ENCODE measurements at places on chromosomes 2 and 18.
A peak's percentile ranks its signal among the peaks of the same experiment; 100 is the strongest.

DNA sequence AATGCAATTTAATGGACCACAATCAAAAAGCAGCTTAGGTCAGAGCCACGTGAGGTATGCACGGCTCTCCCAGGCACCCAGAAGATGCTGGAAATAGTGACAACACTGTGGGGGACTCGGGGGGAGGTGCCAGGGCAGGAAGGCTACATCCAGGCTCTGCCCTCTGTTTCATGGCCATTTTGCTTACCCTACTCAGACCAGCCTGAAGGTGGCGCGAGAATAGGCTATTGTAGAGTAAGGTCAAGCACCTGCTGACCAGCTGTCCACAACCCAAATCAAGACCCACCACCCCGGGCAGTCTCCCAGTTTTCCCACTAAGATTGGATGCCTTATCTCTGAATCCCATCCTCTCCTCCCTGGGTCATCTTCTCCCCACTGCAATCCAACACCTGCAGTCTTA lies 115.7 kb downstream of the VIT start:
- DNase-seq, result no peak

- DNase-seq, result peak; percentile 63
Measured at GRCh38 chr18:69397096-69397495, 3.6 kb upstream of the DOK6 start.

DNA sequence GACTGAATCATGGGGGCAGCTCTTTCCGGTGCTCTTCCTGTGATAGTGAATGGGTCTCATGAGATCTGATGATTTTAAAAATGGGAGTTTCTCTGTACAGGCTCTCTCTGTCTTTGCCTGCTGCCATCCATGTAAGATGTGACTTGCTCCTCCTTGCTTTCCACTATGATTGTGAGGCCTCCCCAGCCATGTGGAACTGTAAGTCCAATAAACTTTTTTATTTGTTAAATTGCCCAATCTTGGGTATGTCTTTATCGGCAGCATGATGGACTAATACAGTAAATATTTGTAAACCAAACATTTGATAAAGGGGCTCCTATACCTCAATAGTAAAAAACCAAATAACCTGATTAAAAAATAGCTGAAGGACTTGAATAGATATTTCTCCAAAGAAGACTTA lies 77.3 kb downstream of the INSIG2 start:
- DNase-seq, result no peak

GRCh38 chr2:18487106-18487913 lies 73.1 kb downstream of the RDH14 start:
- DNase-seq, result no peak

DNA sequence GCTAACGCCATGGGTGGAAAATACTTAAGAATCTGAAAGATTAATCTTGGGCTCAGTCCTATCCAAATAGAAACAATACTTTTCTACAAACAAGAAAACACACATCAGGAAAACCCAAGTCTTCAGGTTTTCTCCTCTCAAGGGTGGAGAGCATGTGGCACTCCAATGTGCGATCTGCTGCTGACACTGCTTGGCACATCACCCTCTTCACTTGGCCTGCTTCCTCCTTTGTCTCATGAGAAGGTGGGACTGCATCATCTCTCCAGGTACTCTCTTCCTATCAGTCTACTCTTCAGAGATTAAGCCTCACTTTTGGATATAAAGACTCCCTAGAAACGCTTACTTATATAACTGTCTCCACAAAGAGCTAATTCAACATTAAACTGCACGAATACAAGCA lies 26.4 kb downstream of the HDLBP start:
- DNase-seq, result no peak

All from fibroblast of skin of right biceps (primary cell).